ENCODE measurements at places on chromosomes 12 and 14.

DNA sequence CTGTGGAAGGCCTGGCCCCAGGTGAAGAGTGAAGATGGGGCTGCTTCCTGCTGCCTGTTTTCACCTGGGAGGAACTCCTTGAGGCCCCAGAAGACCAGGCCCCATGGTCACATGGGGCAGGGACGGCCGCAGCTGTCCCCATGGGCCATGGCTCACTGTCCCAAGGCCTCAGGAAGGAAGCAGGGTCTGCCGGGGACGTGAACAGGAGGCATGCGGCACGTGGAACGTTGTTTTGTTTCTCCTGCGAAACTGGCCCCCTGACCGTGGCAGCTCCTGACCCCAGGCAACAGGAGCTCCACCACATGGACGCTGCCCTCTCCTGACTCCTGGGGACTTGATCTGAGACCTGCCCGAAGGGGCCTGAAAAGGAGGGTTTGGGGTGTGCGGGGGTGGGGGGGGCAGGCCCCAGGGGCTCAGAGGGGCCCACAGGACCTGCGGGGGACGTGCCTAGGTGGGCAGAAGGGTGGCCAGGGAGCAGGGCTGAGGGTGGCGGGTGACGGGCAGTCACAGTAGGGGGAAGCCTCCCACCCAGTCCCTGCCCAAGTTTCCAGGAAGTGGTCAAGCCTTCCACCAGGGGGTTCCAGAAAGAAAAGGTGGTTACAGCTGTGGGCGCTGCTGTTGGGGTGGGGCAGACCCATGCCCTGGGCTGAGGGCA lies 41.4 kb downstream of the LRCOL1 start:
- no peak for DNase-seq

- no peak for DNase-seq
Measured at GRCh38 chr12:120254809-120255208, 10.7 kb downstream of the PXN start.

DNA sequence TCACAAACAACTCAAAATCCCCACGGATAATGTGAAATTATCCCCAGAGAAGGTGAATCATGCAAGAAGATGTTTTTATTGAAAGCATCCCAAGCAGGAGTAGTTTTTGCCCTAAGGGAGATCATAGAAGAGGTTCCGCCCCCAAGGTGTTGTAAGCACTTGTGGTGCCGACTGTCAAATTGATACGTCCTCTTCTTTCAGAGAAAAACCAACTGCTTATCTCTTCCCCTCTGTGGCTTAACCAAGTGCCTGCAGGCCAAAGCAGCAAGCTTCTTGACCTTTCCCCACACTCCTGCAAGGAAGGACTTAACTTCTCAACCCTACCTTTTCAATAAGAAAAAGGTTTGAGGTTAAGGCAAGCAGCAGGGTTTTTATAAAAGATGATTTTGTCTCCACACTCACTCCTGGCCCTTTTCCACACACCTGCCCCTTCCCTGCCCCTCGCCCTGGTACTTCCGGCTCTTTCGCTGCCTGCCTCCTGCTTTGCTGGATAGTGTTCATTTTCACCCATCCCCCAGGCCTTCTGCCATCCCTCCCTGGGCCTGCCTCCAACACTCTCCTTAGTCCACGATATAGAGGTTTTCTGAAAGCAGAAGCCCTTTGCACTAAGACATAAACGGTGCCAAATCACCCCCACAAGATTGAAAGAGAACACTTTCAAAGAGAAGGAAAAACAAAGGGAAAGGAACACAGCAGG lies 114.5 kb downstream of the EGLN3 start:
- no peak for DNase-seq

GRCh38 chr12:89339526-89339925 lies 12.8 kb downstream of the DUSP6 start:
- DNase-seq = no peak

GRCh38 chr12:71303199-71303598 lies 136.4 kb upstream of the LGR5 start:
- DNase-seq = no peak

- DNase-seq = no peak
Measured at GRCh38 chr14:52068615-52069306, at the start of gene NID2. NID2 (minus strand) TSS chr14:52069059; CDS start chr14:52068994, 65 bp downstream.

GRCh38 chr12:105573574-105573973 lies 243.1 kb downstream of the C12orf75 start:
- DNase-seq = no peak

- peak; percentile 31 for DNase-seq
Measured at GRCh38 chr12:124592050-124592449, 24.6 kb upstream of the NCOR2 start.

- no peak for DNase-seq
Measured at GRCh38 chr12:48340943-48341342, 9.8 kb downstream of the ZNF641 start.

DNA sequence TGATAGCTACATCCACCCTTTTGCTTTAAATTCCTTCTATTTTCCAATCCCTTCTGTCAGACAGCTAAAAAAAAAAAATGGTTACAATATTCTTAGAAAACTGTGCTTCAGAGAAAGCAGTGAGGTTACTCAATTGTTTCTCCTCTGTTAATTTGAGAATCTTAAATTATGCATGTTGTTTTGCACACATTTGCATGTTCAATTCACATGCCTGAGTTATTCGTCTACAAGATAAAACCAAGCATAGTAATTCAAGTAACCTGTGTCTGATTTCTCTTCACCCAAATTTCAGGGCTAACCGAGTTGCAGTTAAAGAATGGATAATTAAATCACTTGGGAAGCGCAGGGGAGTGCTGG lies 81.0 kb upstream of the MED13L start:
- DNase-seq = no peak

DNA sequence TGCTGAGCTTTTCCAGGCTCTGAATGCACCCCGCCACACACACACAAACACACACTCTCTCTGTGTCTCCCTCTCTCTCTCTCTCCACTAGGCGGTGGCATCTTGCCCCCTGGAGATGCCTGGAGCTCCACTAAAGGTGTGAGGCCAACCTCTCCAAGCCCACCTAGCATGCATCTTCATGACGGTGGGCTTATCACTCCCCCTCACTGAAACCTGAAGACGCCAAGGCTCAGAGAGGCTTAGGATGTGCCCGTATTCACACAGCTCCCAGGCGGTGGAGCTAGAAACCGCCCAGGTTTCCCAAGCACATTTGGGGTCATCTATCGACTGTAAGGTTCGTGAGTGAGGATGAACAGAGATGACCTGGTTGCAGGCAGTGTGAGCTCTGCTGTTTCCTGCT lies 42.6 kb upstream of the BCL11B start:
- no peak for DNase-seq

DNA sequence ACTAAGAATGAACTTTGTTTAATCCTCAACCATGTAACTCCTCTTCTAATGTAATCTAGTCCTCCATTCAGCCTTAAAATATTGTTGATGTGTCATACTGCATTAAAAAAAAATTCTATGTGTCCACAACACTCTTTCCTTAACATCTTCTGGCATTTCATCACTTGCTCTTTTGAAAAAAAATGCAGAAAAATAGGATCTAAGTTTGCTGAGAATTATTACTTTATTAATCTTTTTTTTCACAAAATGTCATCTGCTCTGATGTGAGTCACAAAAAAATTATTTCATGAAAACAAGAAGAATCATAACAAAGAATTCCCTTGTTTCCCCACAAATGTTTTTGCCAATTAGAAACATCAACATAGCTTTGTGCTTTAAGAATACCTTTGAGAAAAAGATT lies 410.1 kb upstream of the MGAT4C start:
- DNase-seq = no peak

- peak; percentile 43 for DNase-seq
Measured at GRCh38 chr14:75303381-75303789, 24.8 kb downstream of the FOS start.

DNA sequence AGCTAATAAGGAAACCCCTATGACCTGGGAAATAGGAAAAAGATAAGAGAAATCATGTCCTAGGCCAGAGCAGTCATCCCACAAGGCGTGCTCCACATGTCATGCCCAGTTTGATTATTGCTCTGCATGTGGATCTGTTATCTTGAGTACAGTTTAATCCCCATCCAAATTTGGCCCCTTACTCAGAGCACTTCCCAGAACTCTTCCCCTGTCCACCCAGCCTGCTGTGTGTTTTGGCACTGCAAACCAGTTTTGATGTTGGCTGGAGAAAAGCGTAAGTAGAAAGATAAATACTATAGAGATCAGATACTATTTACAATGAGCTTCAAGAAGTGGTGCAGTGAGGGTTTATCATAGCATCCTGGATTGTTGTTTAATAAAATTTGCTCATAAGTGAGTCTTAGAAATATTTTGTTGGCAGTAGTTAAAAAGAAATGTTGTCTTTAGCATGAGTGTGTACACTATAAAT lies 83.8 kb downstream of the PTPRB start:
- no peak for DNase-seq

- no peak for DNase-seq
Measured at GRCh38 chr14:79510659-79511058, 700.6 kb downstream of the DIO2 start.

- no peak for DNase-seq
Measured at GRCh38 chr14:95233702-95234241, 76.4 kb upstream of the DICER1 start.

- DNase-seq = peak; percentile 17
Measured at GRCh38 chr12:108063192-108063591, 65.9 kb upstream of the WSCD2 start.

DNA sequence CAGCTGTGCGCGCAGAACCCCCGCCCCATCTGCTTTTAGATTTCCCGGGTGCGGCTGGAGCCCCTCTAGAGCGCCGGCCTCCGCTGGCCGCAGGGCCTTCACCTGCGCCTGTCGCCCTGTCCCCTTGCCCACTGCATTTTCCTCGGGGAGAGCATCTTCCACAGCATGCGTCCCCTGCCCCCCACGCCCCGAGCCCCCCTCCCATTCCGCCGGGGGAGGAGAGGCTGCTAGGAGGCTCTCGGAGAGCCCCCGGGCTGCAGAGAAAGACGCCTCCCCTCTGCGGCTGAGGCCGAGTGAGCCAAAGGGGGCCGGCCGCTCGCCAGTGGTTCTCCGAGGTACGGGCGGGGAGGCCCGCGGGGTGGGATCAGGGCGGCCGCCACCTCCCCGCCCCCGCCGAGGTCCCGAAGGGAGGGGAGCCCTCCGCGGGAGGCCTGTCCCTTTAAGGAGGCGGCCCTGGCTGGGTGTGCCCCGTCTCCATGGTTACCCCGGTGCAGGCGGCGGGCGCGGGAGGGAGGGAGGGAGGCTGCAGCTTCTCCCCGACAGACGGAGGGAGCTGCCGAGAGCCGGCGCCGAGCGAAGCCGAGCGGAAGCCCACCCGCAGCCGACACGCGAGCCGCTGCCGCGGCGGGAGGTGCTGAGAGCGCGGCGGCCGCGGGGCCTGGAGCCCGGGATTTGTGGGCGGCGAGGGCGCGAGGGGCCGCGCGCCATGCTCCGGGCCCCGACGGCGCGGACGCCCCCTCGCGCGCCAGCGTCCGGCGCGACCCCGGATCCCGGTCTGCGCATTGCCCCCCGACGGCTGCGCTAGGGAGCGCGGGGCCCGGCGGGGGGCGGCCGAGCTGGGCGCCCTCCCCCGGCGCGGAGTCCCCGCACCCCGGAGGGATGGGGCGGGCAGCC lies at the start of gene KCNH3:
Gene KCNH3, plus strand, starts transcription at position 521 of the 894 bp plus-strand sequence. CDS start 387 bp downstream, outside the sequence.
- DNase-seq = peak; percentile 60

- no peak for DNase-seq
Measured at GRCh38 chr14:74912111-74912510, 10.9 kb downstream of the RPS6KL1 start.

DNA sequence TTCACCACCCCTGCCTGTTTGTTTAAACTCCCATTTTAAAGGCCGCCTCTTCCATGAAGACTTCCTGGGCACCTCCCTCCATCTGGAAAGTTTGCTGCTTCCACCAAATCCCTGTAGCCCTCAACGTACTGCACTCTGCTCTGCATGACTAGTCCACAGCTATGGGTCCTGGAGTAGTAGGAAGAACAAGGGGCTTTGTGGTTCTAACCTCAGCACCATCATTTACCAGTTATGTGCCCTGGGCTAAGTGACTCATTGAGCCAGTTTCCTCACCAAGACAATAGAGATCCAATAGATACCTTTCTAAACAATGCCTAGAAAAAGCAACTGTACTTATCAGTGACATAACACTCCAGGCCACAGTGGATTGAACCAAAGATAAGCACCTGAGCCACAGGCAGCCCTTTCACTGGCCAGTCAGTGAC lies 8.5 kb upstream of the LTBP2 start:
- peak; percentile 76 for DNase-seq

GRCh38 chr14:24988760-24989159 lies 61.2 kb downstream of the STXBP6 start:
- no peak for DNase-seq

DNA sequence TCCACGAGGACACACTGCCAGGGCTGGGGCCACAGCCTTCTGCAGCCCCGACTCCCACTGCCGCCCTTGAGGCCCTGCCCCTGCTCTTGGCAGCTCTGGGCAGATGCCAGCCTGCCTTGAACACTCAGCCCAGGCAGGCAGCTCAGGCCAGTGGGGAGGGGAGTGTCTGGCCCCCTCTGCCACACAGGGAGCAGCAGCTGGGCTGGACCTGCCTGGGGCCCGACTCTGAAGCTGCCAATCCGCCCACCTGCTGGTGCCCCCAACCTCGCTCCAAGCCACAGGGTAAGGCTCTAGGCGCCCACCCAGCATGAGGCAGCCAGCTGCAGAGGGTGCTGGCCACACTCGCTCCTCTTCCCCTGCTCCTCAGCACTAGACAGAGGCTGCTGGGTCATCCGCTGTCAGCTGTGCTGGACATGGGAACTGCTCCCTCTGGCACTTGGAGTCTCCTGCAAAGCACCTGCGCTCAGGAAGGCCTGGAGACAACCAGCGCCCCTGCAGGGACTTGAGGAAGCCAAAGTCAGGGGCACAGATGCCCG lies 24.6 kb upstream of the NUDT14 start:
- no peak for DNase-seq

DNA sequence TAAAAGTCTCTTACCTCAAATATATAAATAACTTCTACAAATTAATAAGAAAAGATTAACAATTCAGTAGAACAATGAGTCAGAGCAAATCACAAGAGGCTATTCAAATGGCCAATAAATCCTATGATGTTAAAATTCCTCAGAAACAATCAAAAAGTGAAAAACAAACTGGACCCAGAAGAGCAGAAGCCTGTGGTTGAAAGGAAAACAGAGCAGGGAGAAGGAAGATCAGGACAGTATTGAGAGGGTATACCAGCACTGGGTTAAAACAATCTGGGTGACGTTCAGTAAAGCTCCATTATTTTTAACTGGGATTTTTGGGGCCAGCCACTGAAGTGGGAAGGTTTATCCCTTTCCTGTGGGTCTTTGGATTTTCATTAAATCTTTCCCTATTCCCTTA lies 39.7 kb upstream of the PCED1B start:
- DNase-seq = no peak

DNA sequence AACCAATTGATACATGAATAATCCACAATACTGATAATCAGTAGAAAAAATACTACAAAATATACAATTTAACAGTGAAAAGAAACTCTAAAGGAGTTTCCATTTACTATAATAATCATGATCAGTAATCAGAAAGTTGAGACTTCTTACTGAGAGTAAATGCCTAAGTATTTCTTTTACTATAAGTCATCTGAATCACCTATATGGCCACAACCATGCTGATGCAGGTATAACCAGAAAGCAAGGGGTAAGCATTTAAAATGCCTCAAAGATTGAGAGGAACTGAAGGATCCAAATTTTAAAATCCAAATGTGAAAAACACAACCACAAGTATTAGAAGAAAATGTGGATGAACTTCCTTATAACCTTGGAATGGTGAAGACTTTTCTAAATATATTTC lies 23.4 kb downstream of the CDK17 start:
- DNase-seq = no peak

Measured in SW 1271 (cell line).